Right renal cortex interstitium (tissue), 3 donors: ENCODE measurements at places on chromosomes 2 and 18. TPM values are rescaled to one million over a fixed set of nuclear protein-coding genes. Genes with fewer than 3 reads are reported as not detected.

GRCh38 chr2:96685577-96686459 is 43.3 kb downstream of the FER1L5 start:
- no peak for DNase-seq

GRCh38 chr2:98772536-98772935 is 41.6 kb upstream of the MGAT4A start:
- DNase-seq: no peak

- no peak for DNase-seq
Observed at GRCh38 chr2:3575534-3576262, 638 bp downstream of the RPS7 start.

- no peak for DNase-seq
Observed at GRCh38 chr2:104755026-104755878, 98.7 kb upstream of the POU3F3 start.

DNA sequence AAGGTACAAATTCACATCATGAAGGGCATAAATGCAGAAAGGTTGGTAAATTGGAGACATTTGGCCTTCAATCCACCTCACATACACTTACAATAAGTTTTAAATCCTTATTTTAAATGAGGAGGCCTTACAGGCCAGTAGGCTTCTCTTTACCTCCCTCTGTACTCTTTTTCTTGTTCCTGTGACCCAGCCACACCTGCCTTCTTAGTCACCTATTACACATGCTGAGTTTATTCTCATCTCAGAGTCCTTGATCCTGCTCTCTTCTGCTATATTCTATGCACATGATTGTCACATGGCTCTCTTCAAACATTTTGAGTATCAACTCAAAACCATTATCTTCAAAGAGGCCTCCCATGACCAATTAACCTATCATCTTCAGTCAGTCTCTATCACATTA is 491.5 kb downstream of the SATB2 start:
- DNase-seq: no peak

- DNase-seq: no peak
Observed at GRCh38 chr2:191815010-191815409, 31.9 kb downstream of the CAVIN2 start.

DNA sequence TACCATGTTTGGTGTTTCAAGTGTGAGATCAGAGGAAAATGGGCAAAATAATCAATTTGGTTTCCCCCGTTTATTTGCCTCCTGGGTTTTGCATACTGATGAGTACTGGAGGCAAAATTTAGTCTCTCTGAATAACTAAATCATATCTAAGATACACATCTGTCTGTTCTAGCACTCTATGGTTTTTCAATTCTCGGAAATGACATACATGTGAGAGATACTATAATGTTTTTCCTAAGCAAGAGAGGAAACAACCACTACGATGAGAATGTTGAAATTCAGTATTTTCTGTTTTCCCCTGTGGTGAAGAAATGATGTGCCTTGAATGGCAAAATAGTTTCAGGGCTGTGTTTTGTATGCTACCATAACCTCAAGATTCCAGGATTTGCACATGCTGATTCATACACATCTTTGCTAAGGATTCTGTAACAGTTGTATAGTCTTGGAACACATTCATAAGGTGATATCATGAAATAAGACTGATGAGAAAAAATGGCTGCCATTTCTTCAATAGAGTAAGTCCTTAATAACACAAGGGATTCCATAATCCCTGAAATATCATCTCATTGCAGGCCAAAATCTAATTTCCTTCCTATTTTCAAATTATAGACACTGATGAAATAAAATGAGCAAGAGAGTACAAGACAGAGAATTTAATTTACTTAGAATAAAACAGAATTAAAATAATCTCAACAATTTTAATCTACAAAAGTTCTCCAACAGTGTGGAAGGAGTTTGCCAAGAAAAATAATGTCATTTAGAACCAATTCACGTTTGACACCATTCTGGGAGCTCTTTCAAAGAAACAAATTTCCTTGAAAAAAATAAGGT is 316.6 kb downstream of the FIGN start:
- no peak for DNase-seq

DNA sequence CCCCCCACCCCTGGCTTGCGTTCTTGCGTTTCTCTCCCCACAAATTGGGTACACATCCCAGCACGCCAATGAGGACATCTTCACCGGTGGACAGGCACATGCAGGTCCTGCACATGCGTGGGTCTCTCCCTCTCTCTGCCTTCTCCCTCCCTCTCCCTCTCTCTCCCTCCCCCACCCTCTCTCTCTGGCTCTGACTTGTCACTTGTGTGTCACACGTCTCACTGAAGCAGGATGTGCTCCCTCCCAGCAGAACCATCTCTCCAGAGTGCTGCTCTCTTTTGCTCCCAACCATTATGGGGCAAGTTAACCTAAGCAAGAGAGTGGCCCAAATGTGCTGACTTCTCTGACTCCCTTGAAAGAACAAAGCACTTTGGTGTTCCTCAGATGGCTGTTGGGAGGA is 120.8 kb upstream of the CAB39 start:
- DNase-seq: no peak

The CPO gene
- 1.3 TPM for polyA plus RNA-seq

The MAPRE3 gene
- polyA plus RNA-seq: 10.6 TPM

The SPATA3 gene
- not detected for polyA plus RNA-seq
